ENCODE measurements at places on chromosomes 5 and 9.

GRCh38 chr5:171725205-171725601 is 60.4 kb upstream of the SMIM23 start:
- DNase-seq: no peak

GRCh38 chr9:23005156-23005555 is 558.5 kb downstream of the DMRTA1 start:
- no peak for DNase-seq

DNA sequence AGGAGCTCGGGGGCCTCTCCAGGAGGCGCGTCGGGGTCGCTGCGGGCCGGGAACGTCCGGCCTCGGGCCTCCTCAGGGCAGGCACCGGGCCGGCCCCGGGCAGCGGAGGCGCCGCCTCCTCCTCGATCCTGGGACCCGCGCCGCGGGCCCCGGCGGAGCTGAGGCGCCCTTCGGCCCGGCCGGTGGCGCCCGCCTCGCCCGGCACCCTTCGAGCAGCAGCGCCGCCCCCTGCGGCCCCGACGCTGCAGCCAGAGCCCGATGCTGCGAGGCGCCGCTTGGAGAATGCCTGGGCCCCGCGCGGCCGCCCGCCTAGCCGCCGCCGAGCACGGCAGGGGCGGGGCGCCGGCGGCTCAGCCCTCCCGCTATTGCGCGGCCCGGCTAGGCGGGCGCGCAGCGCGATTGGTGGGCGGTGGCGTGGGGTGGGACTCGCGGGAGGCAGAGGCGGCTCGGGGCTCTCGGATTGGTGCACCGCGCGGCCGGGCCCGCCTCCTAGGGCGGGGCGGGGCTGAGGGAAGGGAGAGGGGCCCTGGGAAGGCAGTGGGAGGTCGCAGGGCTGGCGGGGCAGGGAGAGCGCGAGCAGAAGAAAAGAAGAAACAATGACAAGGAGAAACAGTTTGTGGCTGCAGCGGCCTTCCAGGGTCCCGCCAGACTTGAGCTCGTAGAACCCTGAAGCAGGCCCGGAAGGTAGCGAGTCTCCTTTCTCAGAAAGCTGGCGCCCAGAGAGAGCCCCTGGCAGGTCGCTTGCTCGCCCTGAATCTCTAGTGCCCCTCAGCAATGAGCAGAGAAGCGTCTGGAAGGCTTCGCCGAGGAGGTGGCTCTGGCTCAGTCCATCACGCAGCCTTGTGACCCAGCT is at the start of gene EEIG1:
EEIG1 (minus strand) TSS at position 284 of the 853 bp plus-strand sequence. CDS start 852 bp downstream, outside the sequence.
- peak; percentile 97 for DNase-seq

- DNase-seq: no peak
These were observed 54.7 kb upstream of the ALDH1B1 start for GRCh38 chr9:38337706-38338264.

GRCh38 chr5:148186248-148187003 is 16.4 kb upstream of the SPINK6 start:
- no peak for DNase-seq

GRCh38 chr5:12214267-12215015 is 310.2 kb upstream of the CTNND2 start:
- DNase-seq: no peak

DNA sequence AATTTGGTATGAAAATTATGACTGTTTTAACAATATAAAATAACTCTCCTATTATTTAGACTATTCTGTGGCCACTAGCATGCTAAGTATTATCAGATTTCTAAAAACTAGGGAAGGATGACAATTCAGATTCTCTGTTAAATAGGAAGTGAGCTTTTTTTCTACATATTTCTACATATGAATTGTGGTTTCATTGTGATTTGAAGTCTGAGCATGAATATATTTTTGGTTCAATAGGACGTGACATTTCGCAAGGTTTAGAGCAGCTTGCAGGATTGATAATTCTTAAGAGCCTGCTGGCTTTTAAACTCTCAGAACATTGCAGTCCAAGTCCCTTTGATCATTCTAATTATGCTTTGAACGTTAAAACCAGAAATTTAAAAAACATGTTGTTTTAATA is 82.9 kb downstream of the ADGRV1 start:
- DNase-seq: no peak

- no peak for DNase-seq
These were observed 65.9 kb downstream of the COL23A1 start for GRCh38 chr5:178524093-178524882.

DNA sequence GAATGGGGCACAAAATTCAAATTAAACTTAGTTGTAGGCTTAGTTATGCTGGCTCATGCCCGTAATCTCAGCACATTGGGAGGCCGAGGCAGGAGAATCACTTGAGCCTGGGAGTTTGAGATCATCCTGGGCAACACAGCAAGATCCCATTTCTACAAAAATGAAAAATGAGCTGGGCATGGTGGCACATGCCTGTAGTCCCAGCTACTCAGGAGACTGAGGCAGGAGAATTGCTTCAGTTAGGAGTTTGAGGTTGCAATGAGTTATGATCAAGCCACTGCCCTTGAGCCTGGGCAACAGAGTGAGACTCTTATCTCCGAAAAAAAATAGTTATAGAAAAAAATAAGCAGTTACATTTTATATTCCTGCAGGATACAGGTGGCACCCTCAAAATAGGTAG is 20.7 kb upstream of the GFPT2 start:
- no peak for DNase-seq

DNA sequence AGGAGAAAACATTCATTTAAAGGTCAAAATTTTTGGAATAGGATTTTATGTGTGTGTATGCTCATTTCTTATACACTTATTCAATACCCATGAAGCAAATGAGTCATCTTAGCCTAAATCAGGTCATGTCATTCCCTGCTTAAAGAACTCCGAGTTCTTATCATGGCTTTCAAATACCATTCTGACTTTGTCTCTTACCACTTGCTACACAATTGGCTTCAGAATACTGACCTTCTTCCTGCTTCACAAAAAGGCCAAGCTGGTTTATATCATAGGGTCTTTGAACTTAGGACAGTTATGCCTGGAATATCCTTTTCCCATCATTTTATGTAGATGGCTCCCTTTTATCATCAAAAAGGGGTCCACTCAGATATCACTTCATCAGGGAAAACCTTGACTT is 652.2 kb upstream of the WWC1 start:
- no peak for DNase-seq

DNA sequence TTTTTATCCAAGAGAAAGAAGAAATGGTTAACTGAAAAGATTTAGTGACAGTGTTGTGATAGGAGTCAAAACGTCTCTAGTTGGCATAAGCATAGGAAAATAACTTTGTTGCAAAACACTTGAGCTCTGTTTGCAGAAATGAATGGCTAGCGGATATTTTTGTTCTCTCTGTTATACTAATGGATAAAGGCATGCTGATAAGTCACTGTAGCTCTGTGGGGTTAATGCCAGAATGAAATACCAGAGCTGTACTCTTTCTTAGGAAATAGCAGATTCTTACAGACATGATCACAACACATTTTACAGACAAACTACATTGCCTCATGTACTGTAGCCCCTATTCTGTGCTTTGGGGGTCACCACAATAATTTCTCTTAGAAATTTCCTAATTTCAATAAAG is 202.8 kb downstream of the DMRTA1 start:
- no peak for DNase-seq

- DNase-seq: no peak
These were observed 17.4 kb upstream of the FCN1 start for GRCh38 chr9:134935056-134935640.

DNA sequence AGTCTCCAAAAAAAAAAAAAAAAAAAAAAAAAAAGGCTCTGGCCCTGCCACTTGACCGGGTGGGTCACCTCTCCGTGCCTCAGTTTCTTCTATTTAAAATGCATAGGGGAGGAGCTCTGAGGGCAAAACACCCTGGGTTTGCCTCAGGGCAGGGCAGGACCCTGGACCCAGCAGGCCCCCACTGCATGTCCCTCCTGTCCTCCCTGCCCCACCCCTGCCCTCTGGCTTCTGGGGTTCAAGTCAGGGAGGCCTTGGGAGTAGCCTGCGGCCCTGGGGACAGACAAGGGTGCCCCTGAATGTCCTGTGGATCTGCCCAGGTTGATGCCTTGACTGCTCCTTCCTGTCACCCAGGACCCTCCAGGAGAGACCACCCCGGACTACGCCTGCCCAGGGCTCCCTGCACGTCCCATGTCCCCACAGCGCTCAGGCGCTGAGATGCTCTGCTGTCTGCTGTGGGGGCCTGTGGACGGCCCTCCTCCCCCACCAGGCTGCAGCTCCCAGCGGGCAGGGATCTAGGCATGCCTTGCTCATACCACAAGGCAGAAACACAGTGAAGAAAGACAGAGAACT is 35.4 kb downstream of the ADAMTS2 start:
- no peak for DNase-seq

DNA sequence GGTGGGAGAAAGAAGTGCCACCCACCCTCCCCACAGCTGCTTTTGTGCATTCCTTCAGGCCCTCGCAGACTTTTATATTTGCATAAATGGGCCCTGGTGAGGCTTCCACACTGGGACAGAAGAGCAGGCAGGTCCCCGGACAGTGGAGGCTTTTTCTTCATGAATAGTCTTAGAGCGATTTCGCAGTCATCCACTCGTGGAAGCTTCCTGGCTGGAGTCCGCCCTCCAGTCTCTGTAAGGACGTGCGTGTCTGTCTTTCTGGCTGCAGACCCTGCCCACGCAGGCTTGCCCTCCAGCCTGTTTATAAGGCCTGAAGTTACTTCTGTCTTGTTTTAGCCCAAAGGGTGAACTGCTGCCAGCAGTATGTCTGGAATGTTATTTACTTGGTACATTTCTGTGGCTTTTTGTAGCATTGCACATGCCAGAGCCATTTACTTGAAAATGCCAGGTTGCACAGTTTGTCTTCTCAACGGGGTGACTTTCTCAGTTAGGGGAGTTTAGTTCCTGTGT is 195.7 kb downstream of the AOPEP start:
- no peak for DNase-seq

GRCh38 chr5:43363445-43364152 is 48.6 kb downstream of the CCL28 start:
- no peak for DNase-seq

DNA sequence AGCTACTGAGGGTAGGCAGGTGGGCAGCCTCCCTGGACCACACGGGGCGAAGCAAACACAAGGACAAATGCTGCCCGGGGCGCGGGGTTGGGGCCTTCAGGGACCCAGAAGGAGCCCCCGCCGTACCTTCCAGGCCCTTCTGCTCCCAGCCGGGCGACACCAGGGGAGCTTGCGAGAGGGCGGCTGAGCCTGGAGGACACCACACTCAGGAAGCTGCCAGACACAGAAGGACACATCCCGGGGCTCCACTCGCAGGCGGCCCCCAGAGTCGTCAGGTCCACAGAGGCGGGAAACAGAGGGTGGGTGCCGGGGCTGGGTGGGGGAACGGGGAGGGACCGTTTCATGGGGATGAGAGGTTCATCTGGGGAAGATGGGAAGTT is 58.5 kb upstream of the UBAC1 start:
- DNase-seq: no peak

GRCh38 chr9:125887172-125887571 is 140.0 kb downstream of the PBX3 start:
- no peak for DNase-seq

DNA sequence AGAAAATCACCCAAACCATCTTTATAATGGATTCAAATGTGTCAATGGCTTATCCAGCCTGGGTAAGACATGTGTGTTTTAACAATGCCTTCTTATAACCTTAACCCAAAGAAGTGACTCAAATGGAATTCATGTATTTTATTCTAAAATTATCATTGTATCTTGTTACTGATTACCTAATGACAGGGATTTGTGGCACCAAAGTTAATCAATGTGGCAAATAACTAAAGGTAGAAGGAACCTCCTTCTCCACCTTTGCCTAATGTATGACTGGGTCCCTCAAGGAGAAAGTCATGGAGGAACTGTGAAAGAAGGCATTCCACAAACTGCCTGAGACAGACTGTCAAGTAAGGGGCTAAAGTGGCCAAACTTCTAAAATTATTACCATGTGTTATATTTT is 84.4 kb upstream of the ITGA1 start:
- DNase-seq: no peak

- DNase-seq: no peak
These were observed 47.8 kb downstream of the PLK2 start for GRCh38 chr5:58412081-58412480.

- DNase-seq: no peak
These were observed 145.4 kb downstream of the CDK5RAP2 start for GRCh38 chr9:120434532-120434931.

DNA sequence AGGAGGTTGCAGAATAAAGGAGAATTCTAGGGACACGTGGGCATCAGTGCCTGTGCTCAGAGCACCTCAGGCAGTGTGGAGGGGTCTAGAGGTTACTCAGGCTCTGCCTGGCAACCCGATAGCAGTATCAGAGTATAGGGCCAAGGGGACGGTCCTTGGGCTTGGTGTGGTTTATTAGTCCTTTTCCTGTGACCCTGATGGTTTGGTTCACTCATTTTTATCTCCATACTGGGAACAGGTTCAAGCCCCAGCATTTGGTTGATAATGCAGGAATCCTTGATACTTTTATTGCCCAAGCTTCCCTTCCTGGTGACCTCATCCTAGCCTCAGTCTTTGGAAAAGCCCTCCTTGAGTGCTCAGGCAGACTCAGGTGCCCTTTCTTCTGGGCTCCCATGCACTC is 35.5 kb downstream of the FXN start:
- DNase-seq: no peak

DNA sequence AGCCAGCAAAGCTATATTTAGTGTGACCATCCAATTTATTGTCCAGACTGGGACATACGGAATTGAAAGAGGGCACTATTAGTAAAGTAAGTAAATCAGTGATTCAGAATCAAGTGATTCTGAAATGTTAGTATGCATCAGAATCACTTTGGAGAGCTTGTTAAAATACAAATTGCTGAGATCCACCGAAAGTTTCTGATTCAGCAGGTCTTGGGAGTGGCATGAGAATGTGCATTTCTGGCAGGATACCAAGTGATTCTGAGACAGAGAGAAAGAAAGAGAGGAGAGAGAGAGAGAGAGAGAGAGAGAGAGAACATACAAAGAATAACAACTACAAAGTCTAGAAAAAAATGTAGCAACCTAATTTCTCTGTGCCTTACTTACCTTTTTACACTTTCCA is 65.4 kb upstream of the ASTN2 start:
- no peak for DNase-seq

- no peak for DNase-seq
These were observed 58.2 kb upstream of the GGTA1 start for GRCh38 chr9:121557581-121558447.

DNA sequence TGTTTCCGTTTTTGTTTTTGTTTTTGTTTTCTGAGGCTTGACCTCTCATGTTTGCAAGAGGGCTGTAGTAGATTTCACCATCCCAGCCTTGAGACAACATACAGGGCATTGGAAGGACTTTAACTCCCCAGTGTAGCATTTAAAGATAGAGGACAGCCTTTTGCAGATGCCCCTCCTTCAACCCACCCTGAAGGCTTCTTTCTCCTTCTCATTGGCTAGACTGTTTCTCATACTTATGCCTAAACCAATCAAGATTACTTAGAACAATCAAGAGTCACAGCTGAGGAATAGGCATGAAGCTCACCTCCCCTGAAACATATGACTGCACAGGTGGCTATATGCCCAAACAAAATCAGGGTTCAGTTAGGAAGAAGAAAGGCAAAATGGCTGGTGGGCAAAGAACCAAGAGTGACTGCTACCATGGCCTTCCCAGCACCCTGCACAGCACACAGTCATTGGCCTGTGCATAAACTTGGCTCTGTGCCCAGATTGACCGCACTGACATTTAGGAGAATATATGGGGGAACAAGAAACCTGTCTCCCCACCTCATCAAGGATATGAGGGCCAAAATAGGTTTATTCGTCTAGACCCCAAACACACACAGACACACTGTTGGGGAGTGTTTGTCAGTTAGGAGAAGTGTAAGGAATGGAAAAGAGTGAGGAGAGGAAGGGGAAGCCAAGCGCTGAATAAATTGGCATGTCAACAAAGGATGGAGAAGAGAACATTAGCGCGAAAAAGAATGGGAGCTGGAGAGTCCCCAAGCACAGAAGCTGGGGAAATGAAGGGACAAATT is 137.3 kb upstream of the RANBP3L start:
- no peak for DNase-seq

- DNase-seq: no peak
These were observed at the start of gene PROB1 for GRCh38 chr5:139394654-139395566. TSS of gene PROB1 (minus strand) at chr5:139395104. CDS start at chr5:139395081, 23 bp downstream.
